ENCODE measurements at places on chromosomes 2 and 18.

GRCh38 chr2:219125225-219125885, 35.3 kb downstream of the NHEJ1 start:
- peak; percentile 8 for DNase-seq

- no peak for DNase-seq
Measured at GRCh38 chr2:69509011-69509749, 71.9 kb upstream of the NFU1 start.

GRCh38 chr2:113281910-113282746, 3.4 kb upstream of the PAX8 start:
- DNase-seq = no peak

- no peak for DNase-seq
Measured at GRCh38 chr2:238941262-238941792, 93.4 kb downstream of the TWIST2 start.

DNA sequence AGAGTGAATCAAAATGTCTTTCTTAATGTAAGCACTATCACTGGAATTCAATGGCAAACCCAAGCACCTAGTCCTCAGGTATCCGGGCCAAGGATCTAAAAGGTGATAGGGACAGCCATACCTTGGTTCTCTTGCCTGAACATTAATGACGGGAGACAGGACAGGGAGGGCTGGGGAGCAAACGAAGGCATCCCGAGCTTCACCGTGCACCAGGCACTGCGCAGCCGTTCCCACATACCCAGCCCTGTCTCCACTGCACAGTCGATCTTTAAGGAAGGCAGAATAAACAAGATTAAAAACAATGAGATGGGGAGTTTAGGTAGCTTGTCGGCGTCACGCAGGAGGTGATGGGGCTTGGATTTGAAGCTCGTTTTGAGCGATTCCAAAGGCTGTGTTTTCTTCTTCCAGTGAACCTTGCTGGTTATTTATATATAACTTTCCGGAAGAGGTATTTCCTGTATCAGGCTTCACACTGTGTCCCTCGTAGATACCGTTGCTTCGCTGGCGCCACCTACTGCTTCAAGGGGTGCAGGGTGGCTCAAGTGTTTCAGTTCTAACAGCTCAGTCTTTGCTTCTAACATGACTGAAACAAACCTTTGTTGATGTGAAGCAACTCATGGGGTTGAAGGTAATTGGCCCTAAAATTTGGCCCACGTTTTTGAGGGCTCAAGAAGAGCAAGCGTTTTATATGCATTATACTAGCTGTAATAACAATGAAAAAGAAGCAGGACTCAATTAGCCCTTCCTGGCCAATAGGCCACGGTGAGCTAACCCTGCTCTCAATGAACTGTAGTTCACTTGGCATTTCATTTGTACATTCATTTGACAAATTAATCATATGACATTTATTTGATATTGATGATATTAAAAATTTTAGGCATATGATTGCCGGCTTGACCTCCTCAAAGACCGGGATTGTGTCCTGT, 77.4 kb downstream of the DCDC2C start:
- DNase-seq = peak; percentile 67

DNA sequence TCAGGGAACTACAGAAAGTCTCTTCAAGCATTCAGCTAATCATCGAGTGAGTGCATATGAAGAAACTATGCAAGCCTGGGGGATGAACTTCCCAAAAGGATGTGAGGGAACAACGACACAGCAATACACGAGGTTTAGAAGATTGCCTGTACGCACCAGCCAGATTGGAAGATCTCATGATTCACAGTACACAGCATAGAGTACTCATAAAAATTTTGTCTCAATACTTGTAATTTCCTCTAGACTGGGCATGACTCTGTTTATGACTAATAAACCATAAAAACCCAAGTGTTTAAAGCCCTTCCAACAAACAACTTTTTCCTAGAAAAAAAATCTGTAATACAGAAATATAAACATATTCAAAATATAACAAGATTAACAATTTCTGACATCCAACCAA, 279.7 kb downstream of the KCNJ3 start:
- no peak for DNase-seq

GRCh38 chr2:224208007-224208406, 168.9 kb upstream of the SERPINE2 start:
- no peak for DNase-seq

DNA sequence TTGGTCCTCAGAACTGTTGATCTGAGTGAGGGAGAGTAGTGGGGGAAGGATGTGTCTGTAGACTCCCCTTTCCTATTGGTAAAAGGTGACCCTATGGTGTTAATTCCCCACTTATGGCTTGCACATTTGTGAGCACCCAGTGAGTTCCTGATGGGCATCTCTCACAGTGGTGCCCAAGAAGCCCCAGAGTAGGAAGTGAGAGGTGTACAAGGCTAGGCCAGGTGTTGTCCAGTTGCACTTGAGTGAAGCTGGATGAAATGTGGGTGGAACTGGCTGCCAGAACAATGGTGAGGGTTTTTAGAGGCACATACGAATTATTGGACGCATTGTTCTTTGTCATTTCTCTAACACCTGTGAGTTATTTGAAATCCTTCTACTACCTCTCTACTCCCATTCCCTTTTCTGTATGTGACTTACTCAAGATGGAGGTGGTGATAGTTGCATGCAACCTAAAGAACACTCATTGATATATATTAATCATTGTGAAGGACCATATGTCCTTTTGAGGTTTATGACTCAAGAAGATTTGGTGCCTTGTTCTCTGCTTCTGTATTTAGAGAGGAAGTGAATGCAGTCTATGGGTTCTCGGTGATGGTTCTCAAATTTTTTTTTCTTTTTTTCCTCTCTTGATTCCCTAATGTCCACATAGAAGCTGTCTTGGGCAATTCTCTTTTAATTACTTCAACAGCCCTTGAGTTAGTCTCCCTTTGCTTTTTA, 162.7 kb downstream of the FSHR start:
- DNase-seq = no peak

DNA sequence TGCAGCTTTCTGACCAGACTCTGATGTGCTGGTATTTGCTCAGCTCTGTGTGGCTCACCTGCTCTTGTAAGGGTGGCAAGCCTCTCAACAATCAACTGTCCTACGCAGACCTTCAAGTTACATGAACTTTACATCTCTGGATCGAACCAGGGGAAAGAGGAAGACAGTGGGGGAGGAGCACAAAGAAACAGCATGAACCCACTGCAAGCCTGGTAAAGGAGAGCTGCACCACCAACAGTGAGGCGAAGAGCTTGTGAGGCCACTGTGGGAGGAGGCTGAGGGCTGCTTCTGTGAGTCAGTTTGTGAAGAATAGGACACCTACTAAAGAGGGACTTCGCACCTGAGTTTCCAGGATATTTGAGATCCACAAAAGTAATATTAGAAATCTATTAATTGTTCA, 18.8 kb upstream of the FAM110C start:
- DNase-seq = no peak

DNA sequence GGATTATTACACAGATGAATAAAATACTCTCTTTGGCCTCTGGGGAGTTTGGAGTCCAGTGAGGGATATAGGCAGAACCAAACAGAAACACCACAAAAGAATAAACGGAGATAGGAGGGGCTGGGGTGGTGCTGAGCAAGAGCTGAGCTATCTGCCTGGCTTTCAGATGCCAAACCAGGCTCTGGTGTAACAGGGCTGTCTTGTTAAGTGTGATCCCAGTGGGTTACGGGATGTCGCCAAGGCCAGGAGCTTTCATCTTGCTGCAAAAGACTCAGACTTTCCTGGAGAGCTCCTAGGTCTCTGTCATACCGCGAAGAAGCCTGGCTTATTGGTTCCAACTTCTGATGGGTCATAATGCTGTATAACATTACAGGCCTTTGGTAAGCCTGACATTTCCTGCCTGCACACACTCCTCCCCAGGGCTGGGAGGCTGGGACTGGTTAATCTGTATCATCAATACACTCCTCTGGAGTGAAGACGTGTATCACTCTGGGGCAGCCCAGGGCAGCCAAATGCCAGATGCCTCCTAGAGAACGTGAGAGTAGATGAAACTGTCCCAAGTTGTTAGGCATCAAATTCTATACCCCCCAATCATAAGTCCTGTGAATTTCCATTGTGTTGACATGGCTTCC, 60.5 kb downstream of the STPG4 start:
- no peak for DNase-seq

DNA sequence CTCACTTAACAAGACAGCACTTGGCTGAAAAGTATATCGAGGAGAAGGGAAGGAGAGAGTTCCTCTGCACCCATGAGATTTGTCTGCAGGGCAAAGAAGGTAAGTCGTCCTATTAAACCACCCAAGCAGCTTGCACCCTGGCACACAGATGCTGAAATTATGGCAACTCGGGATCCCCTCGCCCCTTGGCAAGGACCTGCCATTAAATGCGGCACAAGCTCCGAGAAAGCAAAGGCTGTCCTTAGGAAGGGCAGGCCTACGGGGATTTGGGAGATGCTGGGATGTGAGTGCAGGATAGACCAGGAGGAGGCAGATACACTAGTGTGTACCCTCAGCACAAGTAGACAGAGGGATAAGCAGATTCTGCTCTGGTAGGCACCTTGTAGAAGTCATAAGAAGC, 191.5 kb downstream of the ALK start:
- no peak for DNase-seq

DNA sequence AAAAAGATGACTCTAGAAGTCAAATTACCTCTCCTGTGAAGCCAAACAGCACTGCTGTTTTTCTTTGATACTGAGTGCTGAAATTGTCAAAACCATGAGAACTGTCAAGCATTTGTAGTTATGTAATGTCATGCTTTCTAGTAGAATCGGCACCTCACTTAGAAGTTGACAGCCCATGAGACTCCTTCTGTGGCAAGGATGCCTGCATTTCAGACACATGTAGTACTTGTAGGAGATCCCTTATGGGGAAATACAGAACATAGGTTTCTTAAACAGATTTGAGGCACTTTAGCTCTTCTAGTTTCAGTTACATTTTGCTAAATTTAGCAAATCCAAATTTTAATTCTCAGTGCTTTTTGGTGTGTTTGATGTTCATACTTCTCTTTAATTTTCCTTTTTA, 15.7 kb downstream of the ZNF407 start:
- DNase-seq = no peak

- no peak for DNase-seq
Measured at GRCh38 chr18:27717816-27718215, 459.1 kb downstream of the CDH2 start.

DNA sequence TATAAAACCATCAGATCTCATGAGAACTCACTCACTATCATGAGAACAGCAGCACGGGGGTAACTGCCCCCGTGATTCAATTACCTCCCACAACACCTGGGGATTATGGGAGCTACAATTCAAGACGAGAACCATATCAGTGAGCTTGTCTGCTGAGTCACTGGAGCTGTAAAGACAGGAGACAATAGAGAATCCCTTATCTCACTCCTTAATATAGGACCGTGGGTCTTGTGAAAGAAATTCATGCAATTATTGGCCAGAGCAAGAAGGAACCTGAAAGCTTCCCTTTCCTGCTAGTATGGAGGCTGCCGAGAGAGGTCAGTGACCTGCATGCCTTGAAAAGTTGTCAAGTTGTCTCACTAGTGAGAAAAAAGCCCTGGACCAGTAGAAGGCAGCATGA, 9.5 kb upstream of the TNFAIP6 start:
- DNase-seq = no peak

GRCh38 chr18:29087616-29088246, 910.8 kb upstream of the CDH2 start:
- DNase-seq = no peak

DNA sequence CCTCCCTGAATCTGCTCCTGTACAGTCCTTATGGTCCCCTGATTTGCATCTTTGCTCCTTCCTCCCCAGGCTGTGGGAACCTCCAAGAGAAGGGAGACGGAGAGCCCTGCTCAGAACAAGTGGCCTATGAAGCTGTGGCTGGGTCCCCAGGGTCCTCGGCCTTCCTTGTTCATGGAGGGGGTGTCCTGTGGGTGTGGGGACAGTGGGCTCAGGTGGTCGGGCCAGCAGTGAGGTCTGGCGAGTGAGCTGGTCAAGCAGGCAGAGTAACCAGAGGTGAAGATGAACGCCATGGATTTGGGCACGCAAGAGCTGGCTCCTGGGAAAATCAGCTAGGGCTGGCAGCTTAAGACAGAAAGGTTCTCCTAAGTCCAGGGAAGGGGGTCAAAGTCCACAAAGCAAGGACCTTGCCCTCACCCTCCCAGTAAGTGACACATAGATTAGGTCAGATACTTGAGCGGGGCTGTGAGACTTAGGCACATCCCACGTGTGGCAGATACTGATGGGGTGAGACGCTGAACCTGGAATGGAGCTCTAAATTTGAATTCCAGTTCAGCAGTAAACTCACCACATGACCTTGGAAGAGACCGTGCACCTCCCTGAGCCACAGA, 24.8 kb downstream of the GNLY start:
- DNase-seq = no peak

GRCh38 chr2:145822892-145823534, 1303.1 kb upstream of the ZEB2 start:
- no peak for DNase-seq

DNA sequence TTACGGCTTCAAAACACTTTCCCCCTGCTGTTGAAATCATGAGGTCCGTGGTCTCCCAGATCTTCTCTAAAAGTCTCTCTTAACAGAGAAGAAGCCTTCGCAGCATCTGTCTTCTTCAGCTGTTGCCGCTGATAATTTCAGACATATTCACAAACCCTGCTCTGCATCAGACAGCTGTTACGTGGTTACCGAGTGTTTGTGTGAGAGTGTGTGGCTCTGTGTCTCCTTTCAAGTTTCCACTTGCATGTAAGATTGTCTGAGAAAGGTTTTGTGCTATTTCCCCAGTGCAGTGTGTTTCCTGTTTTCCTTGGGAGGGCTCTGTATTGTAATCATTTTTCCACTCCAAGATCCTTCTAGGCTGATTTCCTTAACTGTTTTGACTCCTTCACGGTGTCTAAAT, 32.8 kb downstream of the MAIP1 start:
- DNase-seq = no peak

- DNase-seq = no peak
Measured at GRCh38 chr2:10002681-10003080, 40.7 kb upstream of the KLF11 start.

DNA sequence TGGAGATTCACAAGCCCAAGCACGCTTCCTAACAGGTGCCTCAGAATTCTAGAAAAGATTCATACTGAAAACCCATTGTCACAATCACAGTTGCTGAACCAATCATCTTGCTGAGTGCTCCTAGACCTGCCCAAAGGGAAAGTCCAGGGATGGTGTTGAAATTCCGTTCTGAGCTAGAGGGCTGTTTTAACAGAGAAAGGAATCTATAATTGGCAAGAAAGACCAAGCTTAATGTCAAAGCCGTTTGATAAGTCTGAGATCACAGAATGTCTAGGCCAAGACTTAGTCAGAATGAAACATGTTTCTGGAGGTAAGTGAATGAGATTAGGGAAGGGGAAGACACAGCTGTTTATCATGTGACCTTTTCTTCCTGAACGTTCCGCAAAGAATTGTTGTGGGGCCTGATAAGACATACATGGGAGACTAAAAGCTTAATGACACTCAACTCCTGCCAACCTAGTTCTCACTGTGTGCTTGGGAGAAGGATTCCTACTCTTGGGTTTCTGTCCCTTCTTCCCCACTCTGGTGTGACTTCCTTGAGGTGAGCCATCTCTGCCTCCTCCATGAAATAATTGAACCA, 27.5 kb downstream of the PMAIP1 start:
- peak; percentile 42 for DNase-seq

- no peak for DNase-seq
Measured at GRCh38 chr2:204361738-204362137, 183.5 kb upstream of the PARD3B start.

- no peak for DNase-seq
Measured at GRCh38 chr18:27004056-27004829, 138.7 kb upstream of the AQP4 start.
